ENCODE measurements at places on chromosomes 7 and 10. TPM values are rescaled to one million over a fixed set of nuclear protein-coding genes. Genes with fewer than 3 reads are reported as not detected.

MYL10 gene
- not detected for total RNA-seq

TUBAL3 gene
- 1.0 TPM for total RNA-seq

PCLO gene
- 1.4 TPM for total RNA-seq

ZNF727 gene
- 1.9 TPM for total RNA-seq

ANKRD61 gene
- not detected for total RNA-seq

ACTR3C gene
- 11.0 TPM for total RNA-seq

VENTX gene
- 0.65 TPM for total RNA-seq

NUTM2B gene
- 0.17 TPM for total RNA-seq

ZNF398 gene
- total RNA-seq = 30.7 TPM

Data from lower leg skin (tissue), 4 donors.